ENCODE measurements at places on chromosomes 3 and 15. TPM values are rescaled to one million over a fixed set of nuclear protein-coding genes. Genes with fewer than 3 reads are reported as not detected.

- H3K27me3 ChIP-seq = no peaks in the 10 kb centered on the region
- H3K36me3 ChIP-seq = no peaks in the 10 kb centered on the region
- no peaks in the 10 kb centered on the region for H3K4me1 ChIP-seq
Observed at GRCh38 chr3:71407823-71408222, 175.7 kb downstream of the FOXP1 start.

- H3K4me3 ChIP-seq = no peak overlapping the region
- no peaks in the 10 kb centered on the region for H3K27me3 ChIP-seq
- no peak overlapping the region for H3K27ac ChIP-seq
- no peaks in the 10 kb centered on the region for H3K36me3 ChIP-seq
- no peak for DNase-seq
- H3K4me1 ChIP-seq = peaks cover 8% of the 10 kb centered on the region
Observed at GRCh38 chr3:65485826-65486469, 552.8 kb downstream of the MAGI1 start.

Gene PTX3
- polyA plus RNA-seq = 2.1 TPM

- H3K27me3 ChIP-seq = no peaks in the 10 kb centered on the region
- no peaks in the 10 kb centered on the region for H3K4me1 ChIP-seq
- no peak overlapping the region for H3K4me3 ChIP-seq
Observed at GRCh38 chr3:88469216-88469615, 319.5 kb downstream of the C3orf38 start.

GRCh38 chr3:171453180-171453886 is 6.9 kb downstream of the TNIK start:
- no peaks in the 10 kb centered on the region for H3K27me3 ChIP-seq
- H3K4me3 ChIP-seq = no peak overlapping the region
- no peaks in the 10 kb centered on the region for H3K36me3 ChIP-seq
- no peak for DNase-seq

Gene NBEAL2
- polyA plus RNA-seq = 231 TPM

Gene CFAP44
- 9.7 TPM for polyA plus RNA-seq

DNA sequence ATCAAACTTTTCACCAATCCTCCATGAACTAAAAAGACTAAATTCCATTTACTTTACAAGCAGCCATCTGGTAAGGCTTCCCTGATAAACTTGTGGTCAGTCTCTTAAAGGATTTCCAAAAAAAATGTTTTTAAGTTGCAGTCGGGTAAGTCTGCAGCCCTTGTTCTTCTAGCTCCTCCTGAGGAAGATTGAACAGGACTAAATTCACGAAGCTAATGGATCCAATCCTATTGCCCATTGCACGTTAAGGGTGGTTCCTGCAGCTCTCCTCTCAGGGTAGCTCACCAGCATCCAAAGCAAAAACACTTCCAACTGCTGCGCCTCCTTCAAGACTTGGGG is 2.8 kb downstream of the HES1 start:
- H3K27ac ChIP-seq = peak overlapping the region; percentile 95
- no peak overlapping the region for H3K4me3 ChIP-seq
- H3K36me3 ChIP-seq = no peaks in the 10 kb centered on the region
- peaks cover 32% of the 10 kb centered on the region for H3K4me1 ChIP-seq
